ENCODE measurements at places on chromosomes 4 and X.

DNA sequence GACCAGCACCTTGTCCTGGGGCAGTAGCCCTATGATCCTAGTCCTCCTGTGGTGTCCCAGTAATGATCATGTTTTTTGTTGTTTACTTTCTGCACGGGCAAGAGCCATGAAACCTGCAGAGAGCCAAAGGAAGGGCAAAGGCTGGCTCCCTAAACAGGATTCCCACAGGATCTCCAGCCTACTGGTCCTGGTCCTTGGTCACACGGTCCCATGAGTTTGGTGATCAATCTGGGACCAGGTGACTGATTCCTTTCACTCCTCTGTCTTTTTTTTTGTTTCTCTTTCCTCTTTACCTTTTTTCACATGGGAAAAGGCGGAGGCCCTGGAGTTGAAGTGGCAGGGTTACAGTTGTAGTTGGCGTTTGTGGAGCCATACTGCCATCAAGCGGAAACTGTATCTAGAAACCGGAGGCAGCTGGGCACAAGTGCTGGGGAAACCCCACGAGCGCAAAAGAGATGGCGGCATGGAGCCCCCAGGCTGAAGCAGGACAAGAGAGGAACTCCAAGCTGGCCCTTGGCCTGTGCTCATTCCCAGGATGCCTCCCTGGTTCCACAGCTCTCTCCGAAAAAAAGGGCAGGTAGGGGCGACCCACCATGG is 34.6 kb downstream of the NBDY start:
- DNase-seq = no peak

DNA sequence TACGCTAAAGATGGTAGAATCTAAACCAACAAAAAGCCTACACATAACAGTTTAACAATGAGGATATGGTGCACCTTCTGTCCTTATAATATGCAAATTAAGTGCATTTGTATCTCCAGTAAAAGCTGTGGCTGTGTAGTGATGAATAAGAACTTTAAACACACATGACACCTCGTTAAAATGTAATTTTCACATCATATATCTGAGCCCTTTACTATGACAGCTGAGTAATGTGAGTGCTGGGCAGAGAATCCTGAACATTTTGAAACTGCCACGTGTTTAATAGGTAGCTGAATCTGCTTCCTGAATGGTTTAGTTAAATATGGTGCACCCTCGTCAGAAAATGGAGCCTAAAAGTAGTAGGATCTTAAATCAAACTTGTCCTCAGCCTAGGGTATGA is 540.8 kb downstream of the ADGRL3 start:
- no peak for DNase-seq

GRCh38 chr4:138598226-138598625 is 356.1 kb upstream of the SLC7A11 start:
- no peak for DNase-seq

DNA sequence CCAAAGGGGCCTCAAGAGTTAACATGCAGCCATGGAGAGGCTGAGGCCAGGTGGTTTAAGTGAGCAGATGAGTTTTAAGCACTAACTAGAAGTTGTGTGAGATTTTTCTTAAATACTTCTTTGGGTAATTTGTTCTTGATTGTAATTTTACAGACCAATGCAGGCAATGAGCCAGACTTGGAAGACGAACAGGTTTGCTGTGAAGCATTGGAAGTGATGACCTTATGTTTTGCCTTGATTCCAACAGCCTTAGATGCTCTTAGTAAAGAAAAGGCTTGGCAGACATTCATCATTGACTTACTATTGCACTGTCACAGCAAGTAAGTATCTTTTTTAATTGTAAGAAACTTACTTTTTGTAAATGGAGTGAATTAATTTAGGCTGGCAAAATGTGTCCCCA is 103.9 kb downstream of the USP9X start:
- DNase-seq = no peak

- no peak for DNase-seq
Measured at GRCh38 chr4:100113732-100114131, 76.5 kb downstream of the DDIT4L start.

GRCh38 chrX:100999451-100999850 is 29.9 kb downstream of the ARL13A start:
- DNase-seq = no peak

- peak; percentile 23 for DNase-seq
Measured at GRCh38 chr4:185232370-185232769, 23.0 kb downstream of the SNX25 start.

GRCh38 chr4:138192113-138192512 is 50.0 kb downstream of the SLC7A11 start:
- DNase-seq = peak; percentile 70

DNA sequence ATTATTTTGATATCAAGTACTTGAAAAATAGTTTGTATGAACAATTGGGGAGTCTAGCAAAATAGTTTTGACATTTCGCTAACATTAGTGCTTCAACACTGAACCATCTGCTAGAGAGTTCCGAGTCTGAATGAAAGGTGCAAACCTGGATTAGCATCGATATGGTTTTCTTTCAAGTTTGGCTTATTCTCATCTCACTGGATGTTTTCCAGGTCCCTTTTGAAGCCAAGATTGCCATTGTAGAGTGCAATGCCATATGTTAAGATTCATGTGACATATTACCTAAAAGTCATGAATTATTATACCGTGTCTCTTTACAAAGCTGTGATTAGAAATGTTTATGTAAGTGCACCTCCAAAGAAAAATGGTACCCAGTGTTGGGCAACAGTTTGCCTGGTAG is 36.8 kb upstream of the NAA11 start:
- DNase-seq = no peak

DNA sequence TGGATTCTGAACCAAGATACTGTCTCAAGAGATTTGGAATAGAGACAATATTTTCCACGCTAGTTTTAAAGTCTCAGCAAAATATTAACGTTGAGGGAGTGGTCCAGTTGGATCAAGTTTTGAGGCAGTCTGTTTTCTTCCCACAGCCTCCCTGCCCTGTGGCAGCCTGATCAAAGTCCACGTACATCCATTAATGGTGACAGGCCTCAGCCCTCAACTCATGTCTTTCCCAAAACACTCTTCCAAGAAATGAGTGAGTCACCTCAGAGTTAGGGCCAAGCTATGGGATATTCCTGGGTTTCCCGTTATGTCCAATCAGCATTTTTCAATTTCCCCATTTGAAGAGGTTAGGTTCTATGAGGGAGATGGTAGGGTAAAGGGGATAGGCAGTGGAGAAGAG is 28.5 kb downstream of the EGFL6 start:
- DNase-seq = no peak
